Muscle of back (tissue), 13 donors: ENCODE measurements at places on chromosomes 5 and 9.

- DNase-seq, result no peak
Observed at GRCh38 chr9:101478906-101479305, 43.3 kb upstream of the ALDOB start.

DNA sequence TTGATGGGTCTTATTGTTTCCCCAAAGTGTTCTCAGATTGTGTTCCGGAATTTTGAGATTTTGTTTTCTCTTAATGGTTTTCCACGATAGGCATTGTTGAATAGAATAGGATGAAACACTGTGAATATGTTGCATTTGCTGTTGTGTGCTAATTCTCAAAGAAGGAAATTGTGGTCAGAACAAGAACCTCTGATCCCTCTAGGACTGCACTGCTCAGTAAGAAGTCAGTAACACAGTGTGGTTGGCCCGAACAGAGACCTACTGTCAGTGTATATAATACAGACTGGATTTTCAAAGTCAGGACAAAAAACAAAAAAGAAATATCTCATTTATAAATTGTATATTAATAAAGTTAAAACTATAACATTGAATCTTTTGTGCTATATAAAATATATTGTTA, 494.8 kb downstream of the MAT2B start:
- DNase-seq, result no peak

DNA sequence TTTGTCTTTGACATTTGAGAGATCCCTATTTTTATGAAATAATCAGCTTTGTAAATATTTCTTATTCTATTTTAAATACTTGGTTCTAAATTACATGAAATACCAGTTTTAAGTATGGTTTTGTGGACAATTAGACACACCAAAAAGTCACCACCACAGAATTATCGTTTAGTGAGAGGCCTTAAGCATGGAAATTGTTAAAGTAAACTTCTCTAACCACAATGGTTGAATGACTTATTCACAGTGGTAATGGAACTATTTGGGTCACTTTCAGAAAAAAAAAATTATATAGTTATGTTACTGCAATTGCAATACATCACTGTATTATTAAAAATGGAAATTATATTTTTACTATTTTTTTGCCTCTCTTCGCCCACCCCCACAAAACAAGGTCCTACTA, 1252.5 kb downstream of the EFNA5 start:
- no peak for DNase-seq

- no peak for DNase-seq
Observed at GRCh38 chr9:13209498-13209897, 70.0 kb downstream of the MPDZ start.

- no peak for DNase-seq
Observed at GRCh38 chr9:111381006-111381405, 51.0 kb upstream of the OR2K2 start.

- DNase-seq, result no peak
Observed at GRCh38 chr5:171469326-171469725, 49.9 kb downstream of the FGF18 start.

DNA sequence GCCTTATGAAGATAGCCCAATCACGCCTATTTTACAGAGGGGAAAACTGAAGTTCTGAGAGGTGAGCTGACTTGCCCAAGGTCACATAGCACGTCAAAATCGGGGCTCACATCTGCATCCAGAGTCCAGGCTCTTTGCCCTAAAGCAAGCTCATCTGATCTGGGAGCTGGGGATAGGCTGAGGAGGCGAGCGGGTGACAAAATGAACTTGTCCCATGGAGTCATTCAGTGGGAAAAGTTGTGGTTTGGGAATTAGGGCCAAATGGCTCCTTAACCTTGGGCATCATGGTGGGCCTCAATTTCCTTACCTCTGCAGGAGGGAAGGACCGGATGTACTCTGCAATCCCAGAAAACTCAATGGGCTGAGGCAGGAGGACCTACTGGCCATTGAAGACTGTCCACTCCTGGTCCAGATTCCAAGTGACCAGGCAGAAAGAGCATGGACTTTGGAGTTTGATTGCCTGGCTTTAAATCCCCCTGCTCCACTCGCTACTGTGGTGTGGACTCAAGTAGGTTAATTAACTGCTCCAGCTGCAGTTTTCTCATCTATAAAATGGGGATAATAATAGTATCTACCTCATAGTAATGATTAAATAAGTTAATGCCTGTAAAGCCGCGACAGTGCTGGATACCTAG, 160.4 kb downstream of the RGS3 start:
- DNase-seq, result no peak

DNA sequence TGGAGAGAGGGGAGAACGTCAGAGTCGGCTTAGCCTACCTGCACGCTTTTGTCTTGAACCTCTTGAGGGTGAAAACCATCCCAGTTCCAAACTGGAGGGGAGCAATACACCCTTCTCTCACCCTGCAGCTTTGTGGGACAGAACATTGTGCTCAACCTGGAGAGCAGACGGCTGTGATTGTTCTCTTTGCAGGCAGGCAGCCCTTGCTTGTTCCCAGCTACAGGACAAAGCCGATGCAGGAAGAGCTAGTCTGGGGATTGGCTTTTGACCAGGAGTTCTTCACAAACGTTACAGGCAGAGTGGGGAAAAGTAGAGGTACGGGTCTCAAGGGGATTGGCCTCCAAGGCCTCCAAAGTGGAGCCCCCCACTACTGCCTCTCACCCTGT, 33.9 kb upstream of the ARHGAP26 start:
- DNase-seq, result no peak

DNA sequence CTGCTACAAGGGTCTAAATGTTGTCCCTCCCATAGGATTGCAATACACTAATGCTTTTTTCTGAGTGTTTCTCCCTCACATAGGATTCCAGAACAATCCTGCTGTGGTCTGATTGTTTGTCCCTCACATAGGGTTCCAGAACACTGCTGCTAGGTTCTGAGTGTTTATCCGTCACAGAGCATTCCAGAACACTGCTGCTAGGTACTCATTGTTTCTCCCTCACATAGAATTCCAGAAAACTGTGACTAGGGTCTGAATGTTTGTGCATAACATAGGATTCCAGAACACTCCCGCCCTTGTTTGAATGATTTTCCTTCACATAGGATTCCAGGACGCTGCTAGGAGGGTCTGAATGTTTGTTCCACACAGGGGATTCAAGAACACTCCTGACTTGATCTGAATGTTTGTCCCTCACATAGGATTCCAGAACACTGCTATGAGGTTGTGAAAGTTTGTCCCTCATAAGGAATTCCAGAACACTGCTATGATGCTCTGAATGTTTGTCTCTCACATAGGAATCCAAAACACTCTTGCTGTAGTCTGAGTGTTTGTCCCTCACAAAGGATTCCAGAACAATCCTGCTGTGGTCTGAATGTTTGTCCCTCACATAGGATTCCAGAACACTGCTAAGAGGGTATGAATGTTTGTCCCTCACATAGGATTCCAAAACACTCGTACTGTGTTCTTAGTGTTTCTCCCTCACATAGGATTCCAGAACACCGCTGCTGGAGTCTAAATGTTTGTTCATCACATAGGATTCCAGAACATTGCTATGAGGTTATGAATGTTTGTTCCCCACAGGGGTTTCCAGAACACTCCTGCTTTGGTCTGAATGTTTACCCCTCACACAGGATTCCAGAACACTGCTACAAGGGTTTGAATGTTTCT, 213.5 kb downstream of the FOXD4L6 start:
- DNase-seq, result no peak

DNA sequence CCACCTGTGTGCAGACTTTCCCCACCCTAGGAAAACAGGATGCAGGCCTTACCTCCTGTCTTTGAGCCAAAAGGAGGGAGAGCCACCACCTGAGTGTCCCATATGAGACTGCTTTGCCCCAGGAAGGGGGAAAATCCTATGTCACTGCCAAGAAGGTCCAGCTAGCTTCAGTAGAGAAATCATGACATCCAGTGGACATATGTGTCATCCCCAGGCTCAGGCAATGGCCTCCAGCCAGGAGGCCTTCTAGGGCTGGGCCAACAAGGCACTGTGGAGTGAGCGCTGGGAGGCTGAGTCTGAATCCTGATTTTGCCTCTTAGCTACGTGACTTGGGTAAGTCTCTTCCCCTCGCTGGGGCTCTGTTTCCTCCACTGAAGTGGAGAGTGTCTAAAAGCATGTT, 60.2 kb downstream of the SMIM23 start:
- DNase-seq, result peak; percentile 88

DNA sequence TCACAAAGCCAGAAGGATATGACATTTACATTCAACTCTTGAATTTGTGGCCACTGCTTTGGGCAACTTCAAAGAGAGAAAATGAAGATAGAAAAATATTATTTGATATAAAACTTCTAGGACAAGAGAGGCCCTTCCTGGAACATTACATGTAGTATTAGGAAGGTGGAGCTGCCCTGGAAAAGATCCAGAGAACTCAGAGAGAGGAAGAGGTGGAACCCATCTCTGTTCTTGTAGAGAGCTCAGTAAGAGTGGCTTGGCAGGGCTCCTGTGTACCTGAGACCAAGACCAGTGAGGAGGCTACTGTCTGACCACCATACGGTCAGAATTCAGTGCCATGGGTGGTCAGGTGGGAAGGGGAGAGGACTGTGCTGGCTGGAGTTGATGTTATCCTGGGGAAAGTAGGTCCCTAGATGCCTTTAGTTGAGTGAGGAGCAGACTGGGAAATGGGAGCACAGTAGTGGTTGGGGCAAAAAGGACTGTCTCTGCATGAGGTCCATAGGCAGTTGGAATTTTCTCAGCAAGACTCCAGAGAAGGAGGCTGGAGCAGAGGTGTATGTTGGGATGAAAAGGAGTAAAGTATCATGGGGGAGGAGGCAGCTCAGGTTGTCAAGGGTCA, 7.6 kb downstream of the TGFBI start:
- no peak for DNase-seq

DNA sequence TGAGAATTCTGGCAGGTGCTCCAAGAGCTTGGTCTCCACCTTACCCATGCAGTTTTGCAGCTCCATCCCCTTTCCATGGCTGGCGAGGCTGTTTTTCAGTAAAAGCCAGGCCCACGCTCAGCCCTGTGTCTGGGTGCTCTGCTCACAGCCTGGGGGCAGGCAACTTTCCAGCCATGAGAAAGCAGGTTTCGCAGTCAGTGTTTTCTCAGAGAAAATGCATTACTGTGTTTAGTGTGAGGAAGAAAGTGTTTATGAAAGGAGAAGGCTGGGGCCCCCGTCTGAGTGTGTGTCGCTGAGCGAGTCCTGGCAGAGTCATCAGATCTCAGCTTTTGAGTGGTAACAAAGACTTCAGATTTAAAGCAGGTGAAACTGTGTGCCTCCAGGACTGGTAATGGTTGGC, 248.1 kb downstream of the IRX1 start:
- DNase-seq, result no peak

DNA sequence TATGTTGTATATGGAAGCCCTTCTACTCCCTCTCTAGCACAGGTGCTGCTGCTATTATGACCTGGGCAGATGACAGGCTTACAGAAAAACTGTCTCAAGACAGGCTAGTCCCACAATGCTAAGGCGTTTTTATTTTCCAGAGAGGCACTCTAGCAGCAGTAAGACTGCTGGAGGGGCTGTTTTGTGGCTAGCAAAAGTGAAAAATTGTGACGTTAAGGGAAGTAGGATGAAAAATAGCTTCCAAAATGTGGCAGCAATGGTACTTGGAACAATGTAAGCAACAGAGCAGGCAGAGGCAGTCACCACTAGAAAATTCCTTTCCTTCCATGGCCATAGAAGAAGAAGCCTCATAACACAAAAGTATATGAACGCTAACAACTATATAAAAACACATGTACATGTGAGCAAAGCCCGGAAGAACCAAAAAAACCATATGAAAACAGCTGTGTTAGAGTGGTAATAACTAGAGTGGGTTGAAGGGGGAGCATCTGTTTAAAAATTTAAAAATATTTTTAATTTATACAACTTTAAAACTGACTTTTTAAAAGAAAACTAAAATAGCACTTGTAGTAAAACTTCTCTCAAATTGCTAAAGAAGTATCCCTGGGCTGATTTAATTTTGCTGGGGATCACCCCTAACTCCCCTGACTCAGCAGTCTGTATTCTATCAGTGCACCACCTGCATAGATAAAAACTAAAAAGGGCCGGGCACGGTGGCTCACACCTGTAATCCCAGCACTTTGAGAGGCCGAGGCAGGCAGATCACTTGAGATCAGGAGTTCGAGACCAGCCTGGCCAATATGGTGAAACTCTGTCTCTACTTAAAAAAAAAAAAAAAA, 30.6 kb downstream of the CLINT1 start:
- DNase-seq, result peak; percentile 63

GRCh38 chr5:74624501-74624900, 16.0 kb downstream of the ENC1 start:
- DNase-seq, result no peak

DNA sequence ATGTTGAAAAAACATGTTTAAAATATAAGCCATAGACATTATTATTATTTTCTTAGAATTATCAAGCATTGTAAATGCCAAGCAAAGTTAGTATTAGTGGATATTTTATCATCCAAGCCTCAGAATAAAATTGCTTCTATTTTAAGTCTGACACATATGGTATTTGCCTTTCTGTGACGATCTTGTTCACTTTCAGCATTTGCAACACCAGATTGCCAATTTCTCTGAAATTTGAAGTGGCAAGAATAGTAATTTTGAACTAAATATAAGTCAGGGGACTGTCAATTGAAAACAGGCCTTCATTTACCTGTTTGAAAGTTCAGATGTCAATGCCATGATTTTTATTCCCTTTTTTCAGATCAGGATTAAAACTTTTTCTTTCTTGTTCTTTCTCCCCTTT, 1233.6 kb upstream of the CDH18 start:
- DNase-seq, result no peak

GRCh38 chr5:125424402-125425141, 678.1 kb upstream of the ZNF608 start:
- DNase-seq, result no peak

DNA sequence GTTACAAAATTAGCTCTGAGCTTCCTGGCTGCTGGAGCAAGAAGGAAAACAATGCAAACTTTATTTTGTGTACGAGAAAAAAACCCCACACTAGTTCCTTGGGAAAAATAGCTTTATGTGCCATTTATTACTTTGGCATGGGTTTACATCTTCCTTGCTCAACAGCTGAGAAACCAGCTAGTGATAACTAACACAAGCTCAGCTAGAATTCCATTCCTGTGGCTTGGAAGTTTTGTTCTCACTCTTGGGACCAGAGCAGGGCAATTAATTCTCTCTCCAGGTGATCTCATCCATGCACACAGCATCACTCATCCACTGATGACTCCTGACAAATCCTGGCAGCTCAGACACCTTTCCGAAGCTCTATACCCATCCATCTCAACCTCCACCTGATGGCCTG, 104.1 kb downstream of the CRB2 start:
- no peak for DNase-seq

GRCh38 chr9:83992407-83992806, 11.8 kb downstream of the RMI1 start:
- DNase-seq, result no peak

DNA sequence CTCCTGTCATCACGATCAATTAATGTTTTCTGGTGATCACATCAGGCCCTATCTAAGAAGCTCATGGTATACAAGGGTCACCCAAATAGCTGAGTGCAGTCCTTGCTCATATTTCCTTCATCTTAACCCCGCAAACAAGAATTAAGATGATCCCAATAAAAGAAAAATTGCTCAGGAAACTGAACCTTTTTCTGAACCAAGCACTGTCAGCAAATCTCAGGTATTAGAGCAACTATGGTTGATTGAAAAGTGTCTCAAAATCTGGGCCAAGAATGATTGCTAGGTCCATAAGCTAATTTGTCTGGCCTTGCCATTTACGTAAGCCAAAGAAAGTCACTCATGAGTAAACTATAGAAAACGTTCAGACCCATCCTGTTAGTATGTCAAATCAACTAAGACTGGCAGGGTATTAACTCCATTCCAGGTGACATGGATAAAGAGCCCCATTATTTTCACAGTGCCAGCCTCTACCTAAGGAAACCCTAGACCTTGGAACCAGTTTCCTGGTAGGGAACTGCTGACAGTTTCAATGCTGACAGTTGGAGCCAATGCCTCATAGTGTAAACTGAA, 209.3 kb downstream of the DEPDC1B start:
- no peak for DNase-seq

GRCh38 chr9:116074658-116075057, 78.9 kb upstream of the PAPPA start:
- peak; percentile 49 for DNase-seq
